ENCODE measurements at places on chromosomes 2 and 18.

DNA sequence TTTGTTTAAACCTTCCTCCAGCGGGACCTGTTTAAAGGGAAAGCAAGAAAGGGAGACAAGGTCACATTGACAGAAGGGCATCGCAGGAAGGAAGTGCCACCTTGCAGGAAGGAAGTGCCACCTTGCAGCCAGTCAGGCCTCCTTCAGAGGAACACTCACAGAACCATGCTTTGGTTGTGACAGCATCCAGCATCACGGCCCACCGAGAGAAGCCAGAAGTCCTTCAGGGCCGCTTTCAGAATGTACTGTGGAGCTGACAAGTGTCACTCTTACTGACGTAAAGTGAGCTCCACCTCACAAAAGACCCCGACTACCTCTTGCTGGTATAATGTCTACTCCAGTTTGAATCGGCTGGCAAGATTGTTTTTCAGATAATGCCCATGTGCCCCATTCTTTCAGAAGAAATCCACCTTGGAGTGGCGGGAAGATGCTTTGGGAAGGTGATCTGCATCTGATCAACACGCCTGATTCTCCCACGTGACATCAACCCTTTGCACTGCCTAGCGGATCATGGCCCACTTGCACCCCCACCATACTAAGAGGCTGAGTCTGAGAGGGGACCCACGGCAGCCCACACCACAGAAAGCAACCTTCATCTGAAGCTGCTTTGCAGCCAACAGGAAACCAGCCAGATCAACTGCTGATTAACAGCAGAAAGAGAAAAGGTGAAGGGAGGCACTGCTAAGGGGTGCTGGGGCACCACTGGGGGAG lies 99.8 kb downstream of the UXS1 start:
- DNase-seq, result no peak

- no peak for DNase-seq
Observed at GRCh38 chr2:103387888-103388287, 626.1 kb downstream of the TMEM182 start.

- DNase-seq, result peak; percentile 72
Observed at GRCh38 chr2:41736105-41736567, 311.7 kb upstream of the PKDCC start.

GRCh38 chr2:97708608-97709007 lies 4.8 kb upstream of the ZAP70 start:
- no peak for DNase-seq

DNA sequence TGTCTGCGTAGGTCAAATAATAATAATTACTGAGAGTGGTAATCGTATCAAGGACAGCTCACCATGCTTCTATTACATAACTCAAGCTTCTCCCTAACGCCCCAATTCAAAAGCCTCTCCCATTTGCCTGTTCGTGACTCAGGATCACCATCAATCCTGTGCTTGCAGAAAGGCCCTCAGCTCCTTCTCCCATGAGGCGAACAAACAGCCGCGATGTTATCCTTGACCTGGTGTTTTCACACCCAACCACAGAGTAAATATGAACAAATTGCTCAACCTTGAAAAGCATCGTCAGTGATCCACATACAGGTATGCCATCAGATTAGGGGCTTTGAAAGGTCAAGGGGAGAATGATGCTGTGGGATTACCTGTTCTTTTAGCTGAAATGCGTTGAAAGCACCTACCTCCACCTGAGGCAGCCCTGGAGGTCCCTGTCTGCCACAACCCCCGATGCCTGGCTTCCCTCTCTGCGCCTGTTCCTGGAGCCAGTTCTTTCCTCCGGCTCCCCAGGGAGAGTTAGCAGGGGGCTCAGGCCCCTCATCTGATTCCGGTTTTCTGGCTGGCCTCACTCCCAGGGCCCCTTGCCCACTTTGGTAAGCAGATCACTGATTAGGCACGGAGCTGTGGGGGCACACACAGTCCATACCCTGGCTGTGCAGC lies 39.1 kb upstream of the ODC1 start:
- DNase-seq, result no peak

DNA sequence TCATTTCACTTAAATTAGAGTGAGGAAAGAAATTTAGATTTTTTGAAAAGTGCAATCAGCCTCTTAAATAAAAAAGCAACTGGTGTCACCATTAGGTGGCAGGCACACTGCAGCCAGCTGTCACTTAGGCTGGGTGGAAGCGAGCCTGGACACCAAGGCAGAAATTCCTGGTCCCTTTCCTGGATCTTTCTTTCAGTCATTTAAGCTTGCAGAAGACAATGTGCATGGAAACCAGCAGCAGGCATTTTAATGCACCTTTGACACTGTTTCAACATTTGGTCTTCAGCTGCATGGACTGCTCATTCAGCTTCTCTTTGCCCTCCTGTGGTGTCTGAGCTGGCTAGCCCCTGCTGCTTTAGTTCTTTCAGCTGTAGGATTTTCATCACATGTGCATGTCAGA lies 61.0 kb downstream of the AQP4 start:
- no peak for DNase-seq

DNA sequence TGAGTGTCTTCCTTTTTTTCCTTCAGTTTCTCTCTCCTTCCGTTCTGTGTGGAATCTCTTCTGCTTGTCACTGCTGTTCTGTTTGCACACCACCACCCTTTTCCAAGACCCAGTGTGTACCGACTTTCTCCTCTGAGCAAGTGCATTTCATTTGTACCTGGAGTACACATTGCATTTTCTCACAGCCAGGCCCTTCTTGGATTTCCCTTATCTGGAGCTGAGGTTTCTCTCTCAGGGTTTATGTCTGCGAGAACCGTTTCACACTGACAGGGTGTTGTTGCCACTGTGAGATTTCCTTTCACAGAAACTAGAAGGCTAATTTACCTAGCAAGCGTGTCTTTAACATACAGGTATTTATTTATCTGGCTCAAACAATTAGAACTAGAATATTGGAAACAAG lies 26.2 kb downstream of the NCOA1 start:
- no peak for DNase-seq

- DNase-seq, result peak; percentile 54
Observed at GRCh38 chr2:230688490-230688889, 24.2 kb upstream of the CAB39 start.
